ENCODE measurements at places on chromosomes 5 and 9.

GRCh38 chr5:59555596-59555995 lies 337.9 kb downstream of the PDE4D start:
- no peak for DNase-seq

- DNase-seq, result no peak
These were observed 5.9 kb upstream of the C9orf40 start for GRCh38 chr9:74958587-74958986.

DNA sequence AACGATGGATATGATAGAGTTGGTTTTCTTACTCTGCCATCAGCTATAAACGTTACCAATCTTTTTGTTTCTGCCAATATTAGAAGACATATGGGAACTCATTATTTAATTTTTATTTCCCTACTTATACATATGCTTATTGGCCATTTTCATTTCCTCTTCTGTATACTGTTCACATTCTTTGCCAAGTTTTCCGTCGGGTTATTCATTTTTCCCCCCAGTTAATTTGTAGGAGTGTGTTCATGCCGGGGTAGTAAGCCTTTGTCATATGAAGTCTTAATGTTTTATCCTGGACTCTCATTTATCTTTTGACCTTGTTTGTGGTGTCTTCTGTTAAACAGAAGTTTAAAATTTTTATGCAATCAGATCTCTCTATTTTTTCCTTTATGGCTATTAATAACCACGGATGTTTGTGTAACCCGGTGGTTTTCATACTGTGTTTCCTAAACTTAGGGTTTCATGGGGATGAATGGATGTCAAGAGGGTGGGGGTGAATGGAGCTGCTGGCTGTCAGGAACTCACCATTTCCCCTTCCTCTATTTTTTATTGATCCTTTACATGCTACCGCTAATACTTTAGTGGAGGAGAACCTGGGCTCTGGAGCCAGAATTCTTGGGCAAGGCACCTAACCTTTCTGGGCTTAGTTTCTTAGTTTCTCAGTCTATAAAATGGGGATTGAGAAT lies 42.5 kb upstream of the PPARGC1B start:
- DNase-seq, result no peak

- DNase-seq, result no peak
These were observed 153.5 kb downstream of the TTLL11 start for GRCh38 chr9:121939643-121940042.

DNA sequence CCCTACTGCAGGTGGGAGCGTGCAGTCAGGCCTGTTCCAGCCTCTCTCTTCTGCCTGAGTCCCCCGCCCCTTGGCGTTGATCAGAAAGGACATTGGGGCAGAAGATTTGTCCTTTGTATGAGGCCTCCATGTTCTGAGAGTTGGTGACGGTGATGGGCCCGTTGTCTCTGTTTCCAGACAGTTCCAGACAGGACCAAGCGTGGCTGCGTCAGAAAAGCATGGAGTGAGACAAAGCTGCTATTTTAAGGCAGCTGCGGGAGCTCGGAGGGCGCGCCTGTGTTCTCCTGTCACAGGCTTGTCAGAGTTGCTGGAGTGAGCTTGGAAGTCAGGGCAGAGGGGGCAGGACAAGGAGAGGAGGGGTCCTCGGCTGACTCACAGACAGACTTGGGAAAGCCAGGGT lies 32.1 kb upstream of the SH3PXD2B start:
- DNase-seq, result no peak

DNA sequence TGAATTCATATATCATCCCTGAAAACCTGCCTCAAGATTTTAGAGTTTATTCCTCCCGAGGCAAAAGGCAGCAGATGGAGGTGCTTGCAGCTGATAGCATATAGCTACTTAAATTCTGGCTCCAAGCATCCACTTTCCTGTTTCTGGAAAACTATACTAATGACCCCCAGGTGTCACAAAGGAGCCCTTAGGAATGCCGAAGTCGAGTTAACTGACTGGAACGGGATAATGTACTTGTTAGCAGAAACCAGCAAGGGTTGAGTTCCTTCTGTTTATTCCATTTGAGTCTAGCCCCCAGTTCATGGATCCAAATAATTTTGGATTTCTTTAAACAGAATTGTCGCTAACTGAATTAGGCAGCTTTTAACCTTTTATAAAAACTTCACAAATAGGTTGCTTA lies 44.5 kb downstream of the PTTG1 start:
- DNase-seq, result no peak

DNA sequence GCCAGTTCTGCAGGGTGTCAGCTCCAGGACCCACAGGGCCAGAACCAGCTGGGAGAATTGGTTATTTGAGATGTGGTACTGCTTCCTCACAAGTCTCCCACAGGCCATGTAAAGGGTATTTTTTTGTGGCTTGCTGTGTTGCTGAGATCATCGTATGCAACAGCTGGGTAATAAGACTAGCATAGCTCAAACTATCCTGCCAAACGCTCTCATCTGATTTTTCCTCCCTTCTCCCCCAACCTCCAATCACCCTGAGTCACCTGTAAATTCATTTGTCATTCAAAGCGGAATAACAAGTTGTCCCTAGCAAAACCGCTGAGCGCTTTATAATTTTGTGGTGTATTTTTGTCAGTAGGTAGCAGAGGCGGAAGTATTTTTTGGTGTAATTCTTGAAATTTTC lies 63.2 kb downstream of the NSG2 start:
- DNase-seq, result no peak

DNA sequence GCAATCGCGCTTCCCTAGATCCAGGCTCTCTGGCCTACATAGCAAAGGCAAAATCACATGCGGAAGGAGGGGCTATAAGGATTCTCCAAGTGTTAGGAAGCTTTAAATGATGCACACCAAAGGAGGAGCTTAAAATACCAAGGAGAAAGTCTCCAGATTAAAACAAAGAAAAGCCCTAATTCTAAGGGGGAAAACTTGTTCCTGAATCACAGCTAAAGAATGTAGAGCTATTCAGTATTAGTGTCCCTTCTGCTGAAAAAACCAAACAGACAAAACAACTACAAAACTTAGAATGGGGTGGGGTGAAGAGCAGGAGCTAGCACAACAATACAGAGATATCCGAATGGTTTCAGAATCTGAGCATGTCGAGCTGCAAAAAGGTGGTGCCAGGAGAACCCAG lies 213.7 kb downstream of the DCP2 start:
- no peak for DNase-seq

DNA sequence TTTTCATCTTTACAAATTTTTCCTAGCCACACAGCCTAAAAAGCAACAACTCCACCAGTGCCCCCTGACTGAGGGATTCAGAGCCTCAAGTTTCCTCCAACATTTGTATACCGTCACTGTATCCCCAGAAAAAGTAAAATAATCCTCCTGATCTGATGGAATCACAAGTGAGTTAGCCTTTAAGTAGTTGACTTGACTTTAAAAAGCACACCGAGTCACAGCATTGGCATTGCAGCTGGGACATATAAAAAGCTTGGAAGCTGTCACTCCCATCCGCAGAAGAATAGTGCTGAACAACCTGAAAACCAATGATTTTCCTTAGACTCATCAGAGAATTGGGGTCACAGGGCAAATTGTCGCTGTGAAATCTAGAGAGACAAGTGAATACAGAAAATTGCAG lies 41.6 kb upstream of the FBN2 start:
- DNase-seq, result no peak

DNA sequence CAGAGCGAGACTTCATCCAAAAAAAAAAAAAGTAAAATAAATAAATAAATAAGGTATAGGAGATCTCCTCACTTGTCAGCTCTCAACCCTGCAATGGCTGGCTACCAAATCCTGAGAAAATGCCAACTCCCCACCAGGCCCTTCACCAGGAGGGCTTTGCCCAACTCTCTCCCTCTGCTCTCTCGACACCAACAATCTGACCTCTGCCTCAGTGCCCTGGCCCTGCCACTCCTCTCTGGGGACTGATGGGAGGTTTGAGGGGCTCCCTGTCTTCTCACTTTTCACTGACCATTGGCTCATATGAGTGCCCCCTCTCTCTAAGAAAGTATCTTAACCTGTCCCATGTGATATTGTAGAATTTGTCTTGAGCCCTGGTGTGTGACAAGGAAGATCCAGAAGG lies 52.6 kb upstream of the SH3PXD2B start:
- no peak for DNase-seq

- no peak for DNase-seq
These were observed 131.9 kb downstream of the DCP2 start for GRCh38 chr5:113108485-113108884.

DNA sequence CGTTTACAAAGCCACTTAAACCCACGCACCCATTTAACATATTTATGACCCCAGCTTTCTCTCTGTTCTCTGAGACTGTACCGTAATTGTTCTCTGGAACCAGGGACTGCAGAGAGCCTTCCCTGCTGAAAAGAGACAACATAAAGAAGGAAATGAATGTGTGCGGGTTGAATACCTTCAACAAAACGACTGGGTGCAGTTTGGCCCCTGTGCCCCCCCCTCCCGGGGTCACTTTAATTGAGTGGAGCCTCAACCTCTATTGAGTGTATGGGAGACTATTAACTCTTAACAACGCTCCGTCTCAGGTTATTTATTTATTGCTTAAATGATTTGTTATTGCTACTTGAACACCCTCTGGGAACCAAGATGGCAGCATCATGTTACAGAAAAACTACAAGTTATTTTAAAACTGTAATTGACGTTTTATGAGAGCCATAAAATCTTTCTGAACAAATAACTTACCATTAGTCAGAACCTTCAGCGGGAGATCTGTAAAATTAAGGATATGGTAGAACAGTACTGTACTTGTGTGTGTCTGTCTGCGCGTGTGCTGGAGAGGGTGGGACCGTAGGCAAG lies 70.6 kb downstream of the GAS1 start:
- no peak for DNase-seq

DNA sequence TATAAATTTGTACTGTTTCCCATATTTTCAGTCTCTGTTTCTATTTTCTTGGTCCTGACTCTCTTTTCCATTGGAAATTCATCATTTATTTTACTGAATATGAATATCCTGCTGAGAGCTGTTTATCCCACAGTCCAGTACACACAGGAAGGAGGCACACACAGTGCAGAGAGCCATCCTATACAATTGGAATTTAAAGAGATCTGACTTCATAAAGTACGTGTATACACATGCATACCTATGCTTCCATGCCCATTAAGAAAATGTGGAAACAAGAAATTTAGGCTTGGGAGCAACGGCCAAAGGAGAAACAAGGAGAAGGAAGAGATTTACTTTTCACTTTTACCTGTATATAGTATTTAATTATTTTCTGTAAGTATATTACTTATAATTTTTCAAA lies 99.2 kb downstream of the NFIB start:
- DNase-seq, result no peak

DNA sequence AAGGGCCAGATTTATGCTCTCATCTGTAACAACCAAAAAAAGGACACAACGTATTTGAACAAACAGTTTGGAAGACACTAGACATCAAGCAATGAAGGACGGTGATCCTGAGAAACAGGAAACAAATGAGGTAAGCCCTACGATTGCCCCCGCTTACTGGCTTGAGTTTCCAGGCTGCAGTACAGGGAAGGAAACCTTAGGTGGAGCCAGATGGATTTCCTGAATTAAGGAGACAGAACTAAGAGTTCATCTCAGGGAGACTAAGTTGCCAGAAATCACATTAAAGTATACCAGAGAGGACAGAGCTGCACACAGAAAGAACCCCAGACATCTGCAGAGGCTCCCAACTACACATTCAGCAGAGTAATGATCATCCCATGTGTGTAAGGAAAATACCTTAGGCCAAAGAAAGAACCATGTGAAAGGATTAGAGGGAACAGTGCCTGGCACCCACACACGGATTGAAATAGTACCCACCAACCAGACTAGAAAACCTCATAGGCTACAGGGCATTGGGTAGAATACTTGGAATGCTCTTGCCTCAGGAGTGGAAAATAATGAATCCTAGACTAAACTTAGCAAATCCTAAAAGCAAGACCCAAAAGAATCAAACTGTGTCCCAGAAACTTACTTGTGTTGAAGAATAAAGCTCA lies 99.3 kb upstream of the NIPBL start:
- no peak for DNase-seq

GRCh38 chr5:89728750-89729149 lies 680.8 kb downstream of the CETN3 start:
- DNase-seq, result no peak

DNA sequence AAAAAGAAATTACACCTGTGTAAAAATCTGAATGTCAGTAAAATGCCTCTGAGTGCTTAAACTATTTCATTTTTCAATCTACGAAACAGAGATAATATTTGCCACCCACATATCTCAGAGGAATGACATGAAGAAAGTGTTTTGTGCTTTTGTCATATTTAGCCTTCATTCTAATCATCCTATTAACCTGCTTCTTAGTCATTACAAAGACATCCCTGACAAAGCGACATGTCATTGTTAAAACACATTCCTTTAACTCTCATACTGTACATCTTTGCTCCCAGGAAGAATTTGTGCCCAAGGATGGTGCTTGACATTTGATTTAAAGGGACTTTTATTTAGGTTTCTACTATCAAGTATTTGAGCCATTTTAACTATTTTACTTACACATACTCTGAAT lies 275.9 kb downstream of the DMRTA1 start:
- no peak for DNase-seq

GRCh38 chr5:10752451-10752850 lies 8.6 kb downstream of the DAP start:
- no peak for DNase-seq

- DNase-seq, result no peak
These were observed 98.4 kb downstream of the PHF2 start for GRCh38 chr9:93674580-93675335.

GRCh38 chr9:114174557-114174875 lies 19.2 kb downstream of the COL27A1 start:
- no peak for DNase-seq

DNA sequence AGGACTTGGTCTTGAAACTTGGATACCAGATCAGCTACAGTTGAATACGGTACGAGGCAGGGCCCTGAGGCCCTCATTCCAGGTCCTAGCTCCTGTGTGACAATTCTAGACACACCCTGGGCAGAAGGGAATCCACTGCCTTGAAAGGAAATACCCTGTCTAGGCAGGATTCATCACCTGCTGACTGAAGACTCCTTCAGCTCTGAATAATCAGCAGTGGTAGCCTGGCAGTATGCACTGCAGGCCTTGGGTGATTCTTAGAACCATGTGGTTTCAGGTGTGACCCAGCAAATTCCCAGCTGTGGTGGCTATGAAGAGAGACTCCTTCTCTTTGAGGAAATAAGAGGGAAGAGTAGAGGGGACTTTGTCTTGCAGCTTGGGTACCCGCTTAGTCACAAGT lies 17.2 kb upstream of the EFNA5 start:
- no peak for DNase-seq

DNA sequence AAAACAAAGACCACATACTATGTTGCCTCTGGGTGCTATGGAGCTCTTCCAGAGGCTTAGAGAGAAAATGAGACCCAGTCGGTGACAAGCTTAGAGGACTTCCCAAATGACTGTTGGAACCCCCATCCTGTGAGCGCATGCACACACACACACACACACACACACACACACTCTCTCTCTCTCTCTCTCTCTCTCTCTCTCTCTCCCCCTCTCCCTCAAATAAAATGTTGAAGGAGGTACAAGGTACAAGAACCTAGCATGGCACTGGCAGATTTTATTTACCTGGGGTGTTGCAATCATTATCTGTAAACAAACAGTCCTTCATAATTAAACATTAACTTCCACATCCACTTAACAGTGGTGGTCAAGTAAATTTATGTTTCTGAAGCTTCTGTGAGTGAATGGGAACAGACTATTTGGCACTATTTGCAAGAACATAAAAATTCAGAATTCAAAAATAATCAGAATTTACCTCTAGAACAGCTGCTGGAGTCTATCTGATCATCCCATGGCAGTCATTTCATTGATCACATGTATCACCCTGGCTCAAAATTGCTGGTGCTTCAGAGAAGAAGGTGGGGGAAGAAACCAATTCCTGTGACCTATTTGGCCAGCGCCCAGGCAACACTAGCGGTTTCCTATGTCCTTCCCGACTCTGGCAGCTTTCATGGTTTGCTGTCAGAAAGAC lies 24.9 kb downstream of the TRPM3 start:
- DNase-seq, result no peak

- no peak for DNase-seq
These were observed 253.3 kb downstream of the EDIL3 start for GRCh38 chr5:84131372-84131771.
